Lung (tissue), 17 donors: ENCODE measurements at places on chromosomes 5 and 9. TPM values are rescaled to one million over a fixed set of nuclear protein-coding genes. Genes with fewer than 3 reads are reported as not detected.

The CARD6 gene
- polyA plus RNA-seq = 11.9 TPM

The ROPN1L gene
- polyA plus RNA-seq = 12.0 TPM

The BAAT gene
- 0.03 TPM for polyA plus RNA-seq

The EPB41L4A gene
- 4.6 TPM for polyA plus RNA-seq

The SPATA31E1 gene
- not detected for polyA plus RNA-seq

The NIPAL4 gene
- 1.7 TPM for polyA plus RNA-seq
